ENCODE measurements at places on chromosomes 16 and 17. TPM values are rescaled to one million over a fixed set of nuclear protein-coding genes. Genes with fewer than 3 reads are reported as not detected.
A peak's percentile ranks its signal among the peaks of the same experiment; 100 is the strongest.

- peak; percentile 61 for DNase-seq
Observed at GRCh38 chr17:44363613-44364159, at the start of gene FAM171A2. FAM171A2 (minus strand) TSS chr17:44363853; CDS start chr17:44363714, 139 bp downstream.

DNA sequence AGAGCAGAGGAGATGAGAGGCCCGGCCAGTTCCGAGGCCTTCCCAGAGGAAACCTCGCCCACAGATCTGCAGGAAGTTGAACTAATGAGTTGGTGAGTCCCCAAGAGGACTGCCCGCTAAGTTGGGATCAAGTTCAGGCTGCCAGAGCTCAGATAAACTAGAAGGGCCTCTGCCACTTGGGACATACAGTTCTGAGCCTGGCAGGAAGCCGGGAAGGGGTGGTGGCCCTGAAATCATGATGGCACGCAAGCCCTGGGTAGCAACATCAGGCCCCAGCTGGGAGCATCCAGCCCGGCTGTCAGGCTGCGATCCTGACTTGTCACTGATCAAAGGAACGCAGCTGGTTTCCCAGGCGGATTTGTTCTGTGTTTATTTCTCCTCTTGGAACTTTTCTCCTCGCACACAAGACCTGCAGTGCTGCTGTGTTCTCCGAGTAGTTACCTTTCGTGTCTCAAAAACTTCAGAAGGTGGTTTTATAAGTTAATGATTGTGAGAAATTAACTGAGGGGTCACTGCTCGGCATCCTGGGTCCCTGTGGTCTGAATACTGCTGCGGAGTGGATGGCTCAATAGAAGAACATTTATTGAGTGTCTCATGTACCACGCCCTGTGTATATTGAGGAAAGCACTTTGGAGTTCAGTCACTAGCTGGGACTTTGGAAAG is 8.0 kb upstream of the WFDC1 start:
- no peak for DNase-seq

- DNase-seq = peak; percentile 52
Observed at GRCh38 chr16:58020628-58021521, 4.7 kb upstream of the MMP15 start.

DNA sequence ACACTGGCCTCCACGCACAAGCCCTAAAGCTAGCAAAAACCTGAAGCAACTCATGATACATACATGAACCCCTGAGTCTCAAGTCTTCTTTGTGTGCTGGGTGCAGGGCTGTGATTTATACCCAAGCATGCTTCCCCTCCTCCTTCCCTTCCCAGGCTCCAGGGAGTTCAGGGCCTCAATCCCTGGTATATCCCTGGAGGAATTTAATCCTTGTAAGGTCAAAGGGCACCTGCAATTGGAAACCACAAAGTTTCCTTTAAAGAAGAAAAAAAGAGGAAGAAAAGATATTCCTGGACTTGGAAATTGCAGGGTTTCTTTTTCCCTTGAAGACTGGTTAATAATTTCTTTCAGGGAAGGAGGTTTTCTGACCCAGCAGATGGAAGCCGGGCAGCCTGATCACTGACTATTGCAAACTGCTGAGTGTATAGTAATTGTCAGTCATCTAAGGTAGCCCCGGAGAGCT is 182.3 kb downstream of the AATF start:
- no peak for DNase-seq

Gene GRAP
- total RNA-seq = 7.9 TPM

- no peak for DNase-seq
Observed at GRCh38 chr16:85586380-85587104, 26.6 kb upstream of the GSE1 start.

GRCh38 chr17:19978805-19979211 is 1.2 kb upstream of the AKAP10 start:
- DNase-seq = no peak

Gene LITAFD
- not detected for total RNA-seq

DNA sequence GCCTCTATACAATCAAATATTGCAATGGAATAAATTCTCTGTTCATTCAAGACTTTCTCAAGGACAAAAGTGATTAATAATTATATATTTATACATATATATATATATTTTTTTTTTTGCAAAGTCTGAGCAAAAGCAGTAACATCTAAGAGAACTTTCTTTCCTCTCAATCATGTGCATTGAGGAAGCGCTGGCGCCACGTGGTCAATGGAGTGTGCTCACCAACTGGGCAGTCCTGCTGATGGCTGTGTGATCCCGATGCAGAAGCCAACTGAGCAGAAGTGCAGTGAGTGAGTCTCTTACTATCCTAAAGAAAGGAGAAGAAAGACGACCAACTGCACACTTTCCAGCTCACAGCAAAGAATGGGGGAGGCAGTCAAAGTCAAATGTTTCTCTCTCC is 37.2 kb upstream of the ULK2 start:
- DNase-seq = no peak

Gene FAM20A
- not detected for total RNA-seq

GRCh38 chr16:24358117-24358516 is 102.0 kb downstream of the CACNG3 start:
- DNase-seq = no peak

- DNase-seq = peak; percentile 87
Observed at GRCh38 chr16:70737377-70738082, 51.7 kb upstream of the MTSS2 start.

DNA sequence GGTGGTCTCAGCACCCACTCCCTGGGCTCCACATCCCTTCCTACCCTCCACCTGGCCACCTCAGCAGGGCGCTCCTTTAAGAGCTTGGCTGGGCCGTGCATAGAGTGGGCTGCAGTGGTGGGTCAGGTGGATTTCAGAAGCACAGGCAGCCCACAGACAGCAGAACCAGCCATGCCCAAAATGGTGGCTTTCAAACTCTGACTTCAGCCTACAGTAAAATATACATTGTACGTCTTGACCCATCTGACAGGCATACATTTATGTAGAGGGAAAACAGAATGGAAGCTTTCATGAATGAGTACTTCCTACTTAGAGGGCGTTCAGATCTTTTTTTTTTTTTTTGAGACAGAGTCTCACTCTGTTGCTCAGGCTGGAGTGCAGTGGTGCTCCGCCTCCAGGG is 26.0 kb upstream of the LASP1NB start:
- no peak for DNase-seq

Gene CMTM4
- 4.4 TPM for total RNA-seq

Gene MFAP4
- total RNA-seq = not detected

DNA sequence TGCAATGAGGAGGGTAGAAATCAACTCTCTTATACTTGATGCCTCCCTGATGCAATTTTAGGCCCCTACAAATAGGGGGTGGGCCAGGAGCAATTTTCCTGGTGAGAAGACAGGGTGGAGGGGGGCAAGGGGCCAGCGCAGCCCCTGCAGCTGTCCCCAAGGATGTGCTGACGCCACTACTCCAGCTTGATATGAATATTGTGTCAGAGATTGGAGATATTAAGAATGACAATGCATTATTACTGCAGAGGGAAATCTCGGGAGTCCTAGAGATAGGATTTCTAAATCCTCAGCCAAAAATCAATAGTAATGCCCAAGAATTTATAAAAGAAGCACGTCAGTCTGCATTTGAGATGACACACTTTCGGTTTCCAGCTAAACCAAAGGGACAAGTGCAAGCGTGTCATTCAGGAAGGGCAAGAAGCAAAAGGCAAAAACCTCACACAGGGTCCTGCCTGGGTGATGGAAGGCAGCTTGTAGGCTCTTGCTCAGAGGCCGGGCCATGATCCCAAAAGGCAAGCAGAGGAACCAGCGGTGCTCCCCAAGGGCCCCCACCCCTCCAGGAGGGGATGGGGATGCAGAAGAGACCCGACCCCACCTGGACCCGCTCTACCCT is 178.8 kb downstream of the C16orf78 start:
- DNase-seq = no peak

- DNase-seq = no peak
Observed at GRCh38 chr16:86079255-86079885, 180.4 kb downstream of the IRF8 start.

DNA sequence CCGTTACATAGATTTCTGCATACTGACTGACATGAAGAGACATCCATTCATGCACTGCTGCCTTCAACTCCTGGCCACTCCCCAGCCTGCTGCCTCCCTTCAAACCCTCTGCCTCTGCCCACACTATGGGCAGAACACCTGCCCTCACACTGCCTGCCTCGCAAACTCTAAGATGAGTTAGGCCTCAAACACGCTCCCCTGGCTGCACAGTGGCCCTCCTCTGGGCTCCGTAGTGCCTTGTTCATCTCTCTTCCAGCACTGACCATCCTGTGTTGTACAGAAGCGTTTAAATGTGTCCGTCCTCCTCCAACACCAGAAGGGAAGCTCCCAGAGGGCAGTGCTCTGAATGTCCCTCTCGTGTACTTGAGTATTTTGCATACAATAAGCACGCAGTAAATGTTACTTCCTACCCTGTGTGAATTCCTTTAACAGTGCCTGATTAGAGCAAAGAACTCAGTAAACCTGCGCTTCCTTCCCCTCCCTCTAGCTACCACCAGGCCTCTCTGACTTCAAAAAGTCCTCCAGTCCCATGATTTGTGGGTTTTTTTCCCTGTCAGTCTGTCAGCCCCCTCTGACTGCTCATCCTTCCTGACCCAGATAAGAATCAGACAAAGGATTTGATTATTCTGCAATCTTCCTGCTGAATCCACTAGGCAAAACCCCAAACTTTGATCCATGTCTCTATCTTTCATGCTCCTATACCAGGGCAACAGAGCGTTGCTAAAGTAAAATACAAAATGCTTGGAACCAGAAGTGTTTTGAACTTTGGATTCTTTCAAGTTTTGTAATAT is 3.9 kb downstream of the DHX33 start:
- DNase-seq = no peak

DNA sequence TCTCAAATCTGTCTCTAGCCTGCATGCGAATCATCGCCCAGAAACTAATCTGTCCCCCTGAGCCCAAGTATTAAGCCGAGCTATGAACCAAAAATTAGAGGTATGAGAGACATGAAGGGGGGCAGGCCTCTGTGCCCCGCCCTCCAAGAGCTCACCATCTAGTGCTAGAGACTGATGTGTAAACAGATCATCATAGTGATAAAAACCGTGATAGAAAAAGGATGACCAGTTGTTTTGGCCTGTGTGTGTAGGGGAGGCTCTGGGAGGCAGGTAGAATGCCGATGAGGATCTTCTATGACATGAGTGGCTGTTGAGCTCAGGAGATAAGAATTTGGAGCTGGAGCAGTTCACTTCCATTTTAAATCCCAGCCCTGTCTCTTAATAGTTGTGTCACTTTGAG is 89.1 kb upstream of the TBX2 start:
- DNase-seq = no peak

- no peak for DNase-seq
Observed at GRCh38 chr17:30939051-30939689, 17.4 kb downstream of the ADAP2 start.

Gene ACACA
- 51.1 TPM for total RNA-seq

Measured in CD8-positive, alpha-beta memory T cell (primary cell).